ENCODE measurements at places on chromosomes 7 and 10.

- no peak for DNase-seq
Observed at GRCh38 chr10:77409697-77410471, 227.7 kb downstream of the KCNMA1 start.

GRCh38 chr7:135775230-135775629, 26.6 kb upstream of the FAM180A start:
- no peak for DNase-seq

DNA sequence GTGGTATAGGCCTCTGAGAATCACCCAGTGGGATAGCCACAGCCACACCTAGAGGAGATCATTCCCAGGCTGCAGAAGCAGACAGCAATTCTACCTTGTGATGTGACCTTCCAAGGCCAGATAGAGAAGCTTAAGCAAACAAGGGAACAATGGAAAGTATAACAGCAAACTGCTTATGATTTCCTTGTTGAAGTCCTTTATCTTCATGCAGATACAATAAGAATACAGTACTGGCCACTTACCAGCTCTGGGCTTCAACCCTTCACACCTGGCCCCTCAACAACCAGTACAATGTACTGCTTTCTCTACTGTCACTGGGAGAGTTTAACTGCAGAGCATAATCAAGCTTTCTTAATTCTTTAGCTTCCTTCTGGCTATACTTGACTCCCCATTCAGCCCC, 22.6 kb upstream of the DDX50 start:
- DNase-seq, result no peak

- DNase-seq, result no peak
Observed at GRCh38 chr7:29369909-29370488, 175.4 kb downstream of the CHN2 start.

- DNase-seq, result no peak
Observed at GRCh38 chr7:102828286-102828685, 79.5 kb downstream of the FAM185A start.

- DNase-seq, result no peak
Observed at GRCh38 chr7:231858-232246, 39.5 kb downstream of the FAM20C start.

DNA sequence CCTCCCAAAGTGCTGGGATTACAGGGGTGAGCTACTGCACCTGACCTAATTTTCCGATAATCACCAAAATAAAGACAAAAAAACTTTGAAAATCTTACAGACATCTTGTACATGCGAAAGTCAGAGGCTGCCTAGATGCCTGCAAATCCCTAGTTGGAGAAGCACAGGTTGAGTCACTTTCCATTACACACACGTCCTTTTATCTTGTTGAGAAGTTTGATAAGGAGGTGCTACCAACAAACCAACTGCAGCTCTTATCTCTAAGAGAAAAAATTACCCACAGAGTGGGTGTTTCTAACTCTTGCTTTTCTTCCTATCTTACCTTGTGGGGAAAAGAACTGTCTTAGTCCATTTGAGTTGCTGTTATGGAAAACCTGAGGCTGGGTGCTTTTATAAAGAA, 589.8 kb downstream of the GALNT17 start:
- no peak for DNase-seq

DNA sequence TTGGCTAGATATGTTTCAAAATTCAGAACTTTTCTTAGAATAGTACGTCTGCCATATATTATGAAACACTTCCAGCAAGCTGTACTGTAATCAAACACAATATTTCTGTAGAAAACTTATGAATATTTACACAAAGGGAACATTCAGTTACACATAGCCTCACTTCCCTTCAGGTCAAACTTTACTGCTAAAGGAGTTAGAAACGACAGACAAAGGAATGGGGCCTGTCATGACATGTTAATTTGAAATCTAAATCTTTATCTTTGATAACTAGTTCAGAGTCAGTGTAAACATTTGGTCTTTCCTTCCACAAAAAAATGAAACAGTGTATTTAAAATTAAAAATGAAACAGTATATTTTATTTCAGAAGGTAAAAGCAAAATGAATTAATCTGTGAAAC, 1.0 kb upstream of the CROT start:
- DNase-seq, result no peak
